ENCODE measurements at places on chromosomes 6 and 20.

GRCh38 chr6:117007659-117008058, 130.6 kb downstream of the RFX6 start:
- DNase-seq, result no peak

- DNase-seq, result no peak
Observed at GRCh38 chr6:18795726-18796125, 408.6 kb downstream of the RNF144B start.

DNA sequence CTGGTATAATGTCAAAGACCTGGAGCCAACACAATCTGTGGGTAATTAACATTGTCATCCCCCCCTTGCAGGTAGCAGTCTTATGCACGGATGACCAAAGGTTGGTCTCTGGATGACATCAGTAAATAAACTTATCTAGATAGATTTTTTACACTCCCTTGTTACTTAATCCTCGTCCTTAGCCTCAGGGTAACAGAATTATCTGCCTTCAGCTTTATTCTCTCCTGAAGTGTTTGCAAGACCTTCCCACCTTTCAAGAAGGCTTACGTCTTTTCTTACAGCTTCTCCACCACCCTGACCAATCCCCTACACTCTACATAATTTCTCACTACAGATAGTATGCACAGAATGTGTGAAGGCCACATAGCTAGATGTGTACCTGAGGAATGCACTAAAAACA, 434.8 kb upstream of the HTR1E start:
- DNase-seq, result no peak

- DNase-seq, result no peak
Observed at GRCh38 chr6:41716516-41717391, 18.7 kb downstream of the TFEB start.

- DNase-seq, result no peak
Observed at GRCh38 chr6:109347779-109348178, 34.5 kb downstream of the CD164 start.

- no peak for DNase-seq
Observed at GRCh38 chr20:23121751-23122320, 35.7 kb upstream of the CD93 start.

DNA sequence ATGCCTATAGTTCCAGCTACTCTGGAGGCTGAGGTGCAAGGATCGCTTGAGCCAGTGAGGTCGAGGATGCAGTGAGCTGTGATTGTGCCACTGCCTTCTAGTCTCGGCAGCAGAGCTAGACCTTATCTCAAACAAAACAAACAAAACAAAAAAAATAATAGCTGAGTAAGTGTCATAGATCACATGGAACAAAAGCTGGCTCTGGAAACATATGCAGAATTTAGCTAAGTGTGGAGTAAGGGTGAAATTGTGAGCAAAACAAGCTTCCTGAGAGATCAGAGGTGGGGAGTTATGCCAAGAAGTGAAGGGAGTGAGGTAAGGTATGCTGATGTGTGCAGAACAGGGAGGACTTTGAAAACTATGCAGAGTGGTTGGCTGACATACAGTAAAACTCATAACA, 18.7 kb downstream of the SGK1 start:
- DNase-seq, result no peak

- DNase-seq, result no peak
Observed at GRCh38 chr6:143839196-143839595, 3.9 kb upstream of the LTV1 start.

DNA sequence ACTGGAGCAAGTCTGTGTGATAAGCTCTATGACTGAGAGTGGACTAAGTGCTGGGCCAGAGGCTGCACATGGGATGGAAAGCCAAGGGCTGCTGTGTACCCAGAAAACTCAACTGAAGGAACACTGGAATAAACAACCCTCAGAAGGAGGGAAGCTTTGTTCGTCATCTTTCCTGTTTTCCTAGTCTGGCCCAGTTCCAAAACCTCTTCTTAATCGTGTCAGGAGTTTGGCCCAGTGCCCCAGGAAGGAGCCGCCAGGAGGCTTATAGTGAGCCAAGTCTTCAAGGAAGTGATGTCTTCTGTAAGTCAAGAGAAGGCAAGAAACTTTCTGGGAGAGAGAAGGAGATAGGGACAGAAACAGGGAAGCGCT, 23.3 kb upstream of the TOP1 start:
- no peak for DNase-seq

DNA sequence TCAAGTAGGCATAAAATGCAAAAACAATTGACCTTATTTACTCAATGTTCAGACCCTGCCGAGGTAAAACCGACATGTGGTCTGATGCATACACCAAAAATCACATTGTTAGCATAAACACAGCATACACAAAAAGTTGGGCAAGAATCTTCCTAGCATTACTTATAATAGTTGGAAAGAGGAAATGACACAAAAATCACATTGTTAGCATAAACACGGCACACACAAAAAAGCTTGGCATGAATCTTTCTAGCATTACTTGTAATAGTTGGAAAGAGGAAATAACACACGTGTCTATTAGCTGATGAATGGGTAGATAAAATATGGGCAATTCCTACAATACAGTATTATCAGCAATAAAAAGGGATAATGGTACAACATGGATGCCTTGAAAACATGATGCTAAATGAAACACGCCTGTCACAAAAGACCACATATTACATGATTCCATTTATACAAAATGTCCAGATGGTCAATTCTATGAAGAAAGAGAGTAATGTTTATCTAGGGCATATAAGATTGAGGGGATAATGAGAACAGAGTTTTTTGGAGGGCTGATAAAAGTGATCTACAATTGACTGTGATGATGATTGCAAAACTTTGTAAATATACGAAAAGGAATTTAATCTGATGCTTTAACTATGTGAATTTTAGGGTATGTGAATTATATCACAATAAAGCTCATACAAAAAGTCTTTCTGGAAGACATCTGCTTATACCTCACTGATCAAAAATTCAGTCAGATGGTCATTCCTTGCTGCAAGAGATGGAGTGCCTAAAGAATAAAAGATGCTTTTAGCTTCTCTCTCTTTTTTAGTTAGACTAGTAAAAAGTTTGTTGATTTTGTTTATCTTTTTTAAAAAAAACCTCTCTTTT, 1019.5 kb upstream of the CITED2 start:
- DNase-seq, result no peak

GRCh38 chr20:2280082-2280481, 15.7 kb upstream of the TGM3 start:
- DNase-seq, result no peak

DNA sequence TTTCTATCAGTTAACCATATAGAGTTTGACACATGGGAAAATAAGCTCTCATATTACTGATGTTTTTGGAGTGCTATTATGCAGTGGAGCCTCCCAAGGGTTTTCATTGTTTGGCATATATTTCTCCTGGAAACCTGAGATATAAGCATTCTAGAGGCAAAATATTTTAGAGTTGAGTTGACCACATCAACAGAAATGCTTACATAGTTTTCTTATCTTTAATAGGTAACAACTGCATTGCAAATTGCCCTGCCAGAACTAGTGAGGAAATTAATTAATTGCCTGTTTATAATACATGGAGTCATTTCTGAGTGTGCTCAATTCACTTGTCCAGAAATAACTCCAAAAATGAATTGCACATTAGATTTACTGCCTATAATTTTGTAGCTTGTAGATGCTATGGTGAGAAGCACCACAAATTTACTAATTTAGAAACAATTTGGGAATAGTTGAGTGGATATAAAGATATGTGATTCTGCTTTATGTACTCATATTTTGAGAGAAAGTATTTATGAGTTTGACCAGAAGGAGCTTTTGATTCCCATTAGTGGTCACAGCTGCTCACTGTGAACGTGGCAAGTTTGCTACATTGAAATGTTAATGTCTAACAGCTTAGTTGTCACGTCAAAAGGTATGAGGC, 288.7 kb downstream of the CD109 start:
- DNase-seq, result no peak

- no peak for DNase-seq
Observed at GRCh38 chr20:58559368-58559729, 44.1 kb upstream of the APCDD1L start.

GRCh38 chr6:16547587-16547986, 213.7 kb downstream of the ATXN1 start:
- no peak for DNase-seq
